ENCODE measurements at places on chromosomes 5 and 9.

DNA sequence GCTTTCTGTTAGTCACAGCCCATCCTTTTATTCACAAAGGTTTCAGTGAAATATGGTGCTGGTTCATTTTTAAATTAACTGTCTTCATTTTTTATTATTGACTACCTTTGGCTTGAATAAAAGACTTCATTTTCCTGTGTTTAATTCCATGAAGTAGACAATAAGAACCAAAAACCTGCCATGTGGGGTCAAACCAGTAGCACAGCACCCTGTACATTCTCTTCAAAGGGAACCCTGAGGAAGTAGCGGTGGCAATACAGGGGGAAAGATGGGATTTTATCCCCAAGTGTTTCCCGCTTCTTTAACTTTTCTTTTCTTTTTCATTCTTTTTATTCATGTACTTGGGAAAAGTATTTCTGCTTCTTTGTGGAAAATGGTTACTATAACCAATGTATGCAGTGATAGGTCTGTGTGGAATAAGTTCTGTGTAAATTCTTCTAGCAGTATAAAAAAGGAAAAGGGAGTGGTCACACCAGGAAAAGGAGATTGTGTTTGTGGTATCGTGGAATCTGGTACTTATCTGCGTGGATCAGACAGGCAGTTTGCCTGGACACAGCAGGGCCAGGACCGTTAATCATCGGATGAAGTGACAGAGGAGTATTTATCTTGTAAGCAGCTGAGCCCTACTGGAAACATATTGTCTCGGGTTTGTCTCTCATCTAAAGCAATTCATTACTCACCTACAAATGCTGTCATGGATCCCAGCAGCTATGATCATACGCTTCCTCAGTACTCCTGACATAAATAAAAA lies 94.2 kb downstream of the PPIC start:
- DNase-seq = no peak

GRCh38 chr5:76451031-76451701 lies 48.1 kb downstream of the IQGAP2 start:
- DNase-seq = no peak

DNA sequence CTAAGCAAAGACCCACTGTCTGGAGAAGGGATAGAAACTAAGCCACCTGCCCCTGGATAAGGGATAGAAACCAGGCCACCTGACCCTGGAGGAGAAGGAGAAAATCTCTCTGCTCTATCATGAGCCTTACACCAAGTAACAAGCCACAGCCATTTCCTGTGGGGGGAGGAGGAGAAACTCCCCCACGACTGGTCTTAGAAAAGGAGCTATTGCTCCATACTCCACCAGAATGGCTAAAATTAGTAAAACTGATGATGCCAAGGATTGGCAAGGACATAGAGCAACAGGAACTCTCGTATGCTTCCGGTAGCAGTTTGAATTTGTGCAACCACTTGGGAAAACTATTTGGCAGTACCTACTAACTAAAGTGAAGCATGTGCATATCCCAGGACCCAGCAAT lies 70.8 kb downstream of the ACTL7B start:
- no peak for DNase-seq

DNA sequence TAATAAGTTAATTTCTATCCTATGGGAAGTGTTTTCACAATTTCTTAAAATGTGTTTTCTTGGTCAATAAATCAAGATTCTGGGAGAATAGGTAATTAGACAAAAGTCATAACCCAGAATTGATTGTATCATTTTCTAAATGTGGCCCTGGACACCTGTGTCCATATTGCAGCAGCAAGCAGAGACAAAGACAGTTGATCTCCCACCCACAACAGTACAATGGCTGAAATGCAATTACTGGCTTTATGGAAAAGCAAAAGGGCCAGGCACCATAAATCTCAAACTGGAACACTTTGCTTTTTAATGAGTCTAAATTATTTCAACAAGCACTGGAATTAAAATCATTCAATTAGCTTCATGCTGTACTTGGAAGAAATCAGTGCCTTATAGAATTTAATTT lies 157.2 kb downstream of the ESM1 start:
- DNase-seq = no peak

DNA sequence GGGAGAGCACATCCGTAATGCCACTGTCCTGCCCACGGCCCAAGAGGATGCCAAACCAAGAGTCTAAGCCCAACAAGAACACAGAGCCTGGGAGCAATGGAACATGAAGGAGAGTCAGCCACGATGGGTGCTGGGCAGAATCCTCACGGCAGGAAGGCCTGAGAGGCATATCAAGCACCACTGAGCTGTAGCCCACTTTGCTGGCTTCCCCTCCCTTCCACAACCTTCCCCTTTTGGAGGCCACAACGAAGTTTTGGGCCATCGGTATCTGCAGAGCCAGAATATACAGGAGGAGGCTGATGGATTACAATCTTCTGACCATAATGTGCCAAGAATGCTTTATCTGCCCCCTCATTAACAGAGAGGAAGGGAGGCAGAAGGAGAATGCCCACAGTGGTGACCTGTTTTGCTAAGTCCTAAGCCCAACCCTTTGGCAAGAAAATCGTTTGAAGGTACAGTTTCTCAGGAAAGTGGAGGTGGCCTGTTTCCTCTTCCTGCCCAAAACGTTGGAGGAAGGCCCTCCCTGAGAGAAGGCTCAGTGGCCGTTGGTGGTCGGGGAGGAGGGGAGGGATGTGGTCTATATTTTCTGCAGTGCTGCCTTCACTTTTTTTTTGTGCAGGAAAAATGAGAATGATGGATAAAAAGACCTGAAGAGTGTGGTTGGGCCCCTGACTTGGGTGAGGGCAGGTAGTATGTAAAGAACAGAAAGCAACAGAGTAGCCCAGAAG lies 26.2 kb downstream of the MACROH2A1 start:
- no peak for DNase-seq

- DNase-seq = peak; percentile 83
Observed at GRCh38 chr9:72210522-72210921, 61.3 kb downstream of the GDA start.

DNA sequence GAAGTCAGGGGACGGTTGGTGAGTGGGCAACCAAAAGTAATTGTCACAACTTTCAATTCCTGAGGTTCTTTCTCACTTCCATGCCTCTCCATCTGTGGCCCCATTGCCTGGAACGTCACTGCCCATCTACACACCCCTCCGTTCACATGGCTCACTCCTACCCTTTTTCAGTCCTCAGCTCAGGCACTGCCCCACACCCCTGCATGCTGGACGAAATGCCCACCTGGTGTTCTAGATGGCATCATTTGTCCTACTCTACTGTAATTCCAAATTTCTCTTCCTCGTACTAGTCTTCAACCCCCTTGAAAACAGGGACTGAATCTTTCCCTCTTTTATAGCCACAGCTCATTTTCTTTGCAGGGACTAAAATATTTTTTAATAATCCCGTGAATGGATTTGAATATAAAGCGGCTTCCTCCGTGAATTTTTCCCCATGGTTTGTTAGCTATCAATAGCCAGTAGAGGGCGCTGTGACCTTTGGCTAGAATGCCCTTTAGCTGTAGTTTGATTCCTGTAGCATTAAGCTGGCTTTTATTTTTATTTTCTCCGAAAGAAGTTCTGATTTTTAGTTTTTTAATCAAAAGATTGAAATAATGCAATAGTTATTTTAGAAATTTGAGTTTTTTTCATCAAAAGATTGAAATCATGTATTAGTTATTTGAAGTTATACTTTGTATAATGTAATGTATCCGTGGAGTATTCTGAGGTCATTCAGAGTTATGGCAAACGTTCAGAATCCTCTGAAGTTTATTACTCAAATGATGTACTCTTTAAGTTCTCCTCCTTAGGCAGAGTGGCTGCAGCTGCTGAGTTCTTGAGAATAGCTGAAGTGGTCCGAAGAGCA lies 232.1 kb downstream of the SH3GL2 start:
- no peak for DNase-seq

Data from epithelial cell of prostate (primary cell).